Stimulated activated CD4-positive, alpha-beta T cell treated with anti-CD3 and anti-CD28 coated beads, Interleukin-12 subunit alpha, Interleukin-12 subunit beta, amount 100 ng/mL, for 4 hours (primary cell): ENCODE measurements at places on chromosomes 7 and 10.

GRCh38 chr10:75030371-75030770 is 81.1 kb upstream of the SAMD8 start:
- DNase-seq: no peak

DNA sequence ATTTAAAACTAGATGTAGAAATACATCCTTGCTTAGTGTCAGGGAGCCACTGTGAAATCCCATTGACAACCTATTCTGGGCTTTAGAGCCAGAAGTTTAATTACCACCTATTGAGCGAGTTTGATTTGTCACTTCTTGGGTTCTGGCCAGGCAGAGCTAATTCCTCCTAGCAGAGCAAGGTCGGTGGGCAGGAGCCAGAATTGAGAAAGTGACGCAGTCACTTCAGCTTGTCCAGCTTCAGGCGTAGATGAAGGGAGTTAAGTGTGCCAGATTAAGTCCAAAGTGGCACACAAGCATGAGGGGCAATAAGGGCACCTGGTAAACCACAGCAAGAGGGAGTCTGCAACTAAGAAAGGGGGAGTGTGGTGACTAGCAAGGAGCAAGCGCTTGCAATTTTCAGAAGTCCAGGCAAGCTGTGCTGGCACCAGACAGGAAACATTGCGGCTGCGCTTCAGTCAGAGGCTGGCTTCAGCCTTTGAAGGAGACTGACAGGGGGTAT is 119.4 kb downstream of the ST7 start:
- DNase-seq: no peak

GRCh38 chr7:42573881-42574672 is 337.1 kb upstream of the GLI3 start:
- no peak for DNase-seq

GRCh38 chr7:25083201-25083600 is 41.9 kb downstream of the CYCS start:
- DNase-seq: no peak

DNA sequence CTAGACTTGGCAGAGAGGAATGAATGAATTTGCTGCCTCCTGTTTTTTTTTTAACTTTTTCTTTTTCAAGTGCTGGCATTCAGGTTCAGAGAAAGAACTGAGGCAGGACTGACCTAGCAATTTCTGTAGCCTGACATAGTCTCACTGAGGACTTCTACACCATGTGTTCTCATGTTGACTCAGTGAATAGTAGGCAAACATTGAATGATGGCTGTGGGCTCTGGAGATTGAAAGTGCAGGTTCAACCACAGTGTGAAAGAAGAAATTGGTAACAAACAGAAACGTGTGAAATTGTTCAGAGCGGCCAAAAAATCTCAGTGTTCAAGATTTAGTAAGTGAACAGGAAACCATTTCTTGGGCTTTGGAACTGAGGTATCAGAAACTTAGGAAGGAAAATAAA is 322.4 kb upstream of the GHITM start:
- no peak for DNase-seq

DNA sequence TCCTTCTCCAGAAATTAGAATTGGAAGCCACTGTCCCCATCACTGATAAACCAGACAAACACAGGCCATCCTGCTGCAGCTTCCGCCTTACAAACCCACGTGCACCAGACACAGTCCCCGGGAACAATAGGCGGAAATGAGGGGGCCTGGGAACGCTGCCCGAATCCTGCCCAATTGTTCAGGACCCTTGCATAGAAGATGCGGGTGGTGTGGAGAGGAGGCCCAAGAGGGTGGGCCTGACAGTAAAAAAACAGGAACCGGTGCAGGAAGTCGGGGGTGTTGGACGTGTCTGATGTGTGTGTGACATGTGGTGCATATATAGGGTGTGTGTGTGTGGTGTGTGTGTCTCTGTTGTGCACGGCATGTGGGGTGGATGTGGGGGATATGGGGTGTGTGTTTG is 26.5 kb upstream of the CHST15 start:
- no peak for DNase-seq

DNA sequence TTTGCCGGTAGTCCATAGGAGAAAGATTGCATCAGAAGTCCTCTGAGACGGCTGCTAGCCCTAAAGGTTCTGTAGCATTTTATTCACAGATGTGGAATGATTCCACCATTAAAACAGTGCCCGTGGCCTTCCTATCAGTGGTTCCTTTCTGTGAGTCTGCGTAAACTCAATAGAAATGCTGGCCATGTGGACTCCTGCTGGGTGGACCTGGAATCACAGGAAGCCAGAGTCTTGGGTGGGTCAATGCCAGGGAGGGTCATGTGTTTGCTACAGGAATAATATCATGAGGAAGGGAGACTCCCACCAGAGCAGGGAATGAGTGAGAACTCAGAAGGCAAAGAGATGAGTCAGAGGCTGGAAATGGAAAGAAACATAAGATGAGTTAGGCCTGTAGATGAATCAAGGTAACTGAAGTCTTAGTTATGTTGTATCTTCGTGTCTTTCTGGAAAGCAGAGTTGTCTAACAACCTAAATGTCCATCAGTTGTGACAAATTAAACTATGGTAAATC is 410.4 kb upstream of the AUTS2 start:
- DNase-seq: no peak

DNA sequence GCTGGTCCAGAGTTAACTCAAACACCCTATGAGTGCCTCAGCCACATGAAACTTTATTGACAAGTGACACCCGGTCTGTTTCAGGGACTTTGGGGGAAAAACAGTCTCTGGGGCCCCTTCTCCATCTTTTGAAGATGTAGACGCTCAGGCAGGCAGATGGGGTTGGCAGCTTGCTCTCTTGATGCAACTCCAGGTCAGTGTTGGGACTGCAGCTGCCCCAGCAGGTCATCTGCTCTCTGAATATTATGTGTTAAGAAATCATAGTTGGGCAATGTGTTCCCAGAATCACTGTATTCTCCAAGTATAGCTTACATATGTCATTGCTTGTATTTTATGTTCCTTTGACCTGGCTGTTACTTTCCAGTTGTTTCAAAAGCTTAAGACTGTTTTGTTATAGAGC is 544.9 kb upstream of the MGMT start:
- DNase-seq: no peak

DNA sequence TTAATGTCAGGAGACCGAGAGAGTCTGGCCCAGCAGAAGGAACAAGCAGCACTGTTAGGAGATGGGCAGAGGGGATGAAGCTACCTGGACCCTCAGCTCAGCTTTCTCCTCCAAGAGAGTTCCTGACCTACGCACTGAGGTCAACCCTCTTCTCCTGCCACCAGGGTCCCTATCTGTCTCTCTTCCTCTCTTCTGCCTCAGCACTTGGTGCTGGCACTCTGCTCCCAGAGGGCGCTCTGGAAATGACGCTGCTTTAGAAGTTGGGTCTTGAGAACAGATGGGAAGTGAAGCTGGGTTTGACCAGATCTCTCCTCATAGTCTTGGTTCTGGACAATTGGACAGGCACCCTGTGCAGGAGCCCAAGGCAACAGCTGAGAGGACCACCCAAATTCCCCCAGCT is 216.0 kb upstream of the AGK start:
- DNase-seq: no peak

DNA sequence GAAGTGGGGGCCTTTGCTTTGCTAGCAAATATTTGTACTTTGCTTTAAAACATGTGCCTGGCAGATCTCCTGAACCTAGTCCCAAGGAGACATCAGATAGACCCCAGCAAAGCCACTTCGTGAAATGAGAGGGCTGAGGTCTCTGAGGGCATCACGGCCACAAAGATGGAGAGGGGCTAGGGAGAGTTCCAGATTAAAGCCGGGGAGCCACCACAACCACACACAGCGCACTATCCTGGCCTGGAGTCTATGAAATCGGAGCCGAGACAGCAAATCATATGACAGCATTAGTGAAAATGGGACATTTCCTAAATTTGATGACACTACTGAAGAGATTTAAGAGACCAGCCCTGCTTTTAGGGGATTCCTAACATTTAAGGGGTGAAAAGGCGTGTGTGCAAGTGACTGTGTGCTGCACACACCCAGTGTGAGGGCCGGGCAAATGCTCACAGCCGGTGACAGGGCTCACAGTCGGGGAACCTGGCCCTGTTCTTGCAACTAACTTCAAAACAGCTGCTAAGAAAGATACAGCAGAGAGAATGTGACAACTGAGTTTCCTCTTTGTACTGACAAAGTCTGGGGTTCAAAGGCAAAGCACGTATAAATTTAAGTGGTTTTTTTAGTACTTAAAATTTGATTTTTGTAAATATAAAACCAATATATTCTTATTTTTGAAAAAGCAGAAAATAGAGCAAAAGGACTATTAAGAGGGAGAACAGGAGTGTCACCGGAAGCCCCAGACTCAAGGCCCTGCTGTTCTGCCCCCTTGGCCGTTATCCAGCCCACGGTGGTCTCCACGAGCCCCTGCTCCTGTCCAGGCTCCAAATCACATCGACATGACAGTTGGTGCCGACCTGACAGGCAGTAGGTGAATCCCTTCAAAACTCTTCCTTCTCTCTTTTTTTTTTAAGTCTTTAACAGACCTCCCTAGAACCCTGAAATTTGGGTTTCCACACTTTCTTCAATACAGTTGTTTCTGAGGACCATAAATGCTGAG is 49.5 kb downstream of the VIPR2 start:
- no peak for DNase-seq

- DNase-seq: no peak
Measured at GRCh38 chr7:116687801-116688201, 15.8 kb downstream of the MET start.

GRCh38 chr10:30116041-30116491 is 56.7 kb upstream of the JCAD start:
- no peak for DNase-seq

DNA sequence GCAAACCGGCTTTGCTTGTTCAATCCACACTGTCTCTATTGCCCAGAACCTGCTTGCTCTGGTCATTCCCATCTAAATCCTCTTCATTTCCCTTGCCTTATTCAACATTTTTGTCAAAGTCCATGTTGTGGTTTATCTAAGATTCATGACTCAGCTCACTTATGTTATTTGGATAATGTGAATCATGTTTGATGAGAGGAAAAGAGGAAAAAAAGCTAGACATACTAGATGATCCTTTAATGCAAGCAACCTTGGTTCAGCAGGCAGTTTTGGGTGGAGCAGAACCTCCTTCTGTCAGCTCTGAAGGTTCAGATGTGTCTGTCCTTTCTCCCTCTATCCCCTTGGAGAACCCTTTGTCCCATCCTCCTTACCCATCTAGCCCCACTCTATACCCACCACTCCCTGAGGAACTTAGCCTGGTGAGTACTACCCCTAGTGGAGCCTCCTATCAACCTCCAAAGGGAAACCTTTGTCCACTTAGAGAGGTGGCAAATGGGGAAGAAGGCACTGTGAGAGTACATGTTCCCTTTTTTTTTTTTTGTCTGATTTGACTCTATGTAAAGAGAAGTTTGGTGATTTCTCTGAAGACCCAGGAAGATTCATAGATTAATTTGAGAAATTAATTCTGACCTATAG is 2.1 kb upstream of the SAMD9L start:
- no peak for DNase-seq

GRCh38 chr7:132469264-132469663 is 107.0 kb downstream of the PLXNA4 start:
- DNase-seq: no peak

GRCh38 chr10:8951440-8952089 is 897.1 kb downstream of the GATA3 start:
- DNase-seq: no peak

- peak; percentile 30 for DNase-seq
Measured at GRCh38 chr7:4809091-4809591, 33.7 kb downstream of the AP5Z1 start.

GRCh38 chr10:128026615-128027300 is 99.5 kb downstream of the MKI67 start:
- no peak for DNase-seq

DNA sequence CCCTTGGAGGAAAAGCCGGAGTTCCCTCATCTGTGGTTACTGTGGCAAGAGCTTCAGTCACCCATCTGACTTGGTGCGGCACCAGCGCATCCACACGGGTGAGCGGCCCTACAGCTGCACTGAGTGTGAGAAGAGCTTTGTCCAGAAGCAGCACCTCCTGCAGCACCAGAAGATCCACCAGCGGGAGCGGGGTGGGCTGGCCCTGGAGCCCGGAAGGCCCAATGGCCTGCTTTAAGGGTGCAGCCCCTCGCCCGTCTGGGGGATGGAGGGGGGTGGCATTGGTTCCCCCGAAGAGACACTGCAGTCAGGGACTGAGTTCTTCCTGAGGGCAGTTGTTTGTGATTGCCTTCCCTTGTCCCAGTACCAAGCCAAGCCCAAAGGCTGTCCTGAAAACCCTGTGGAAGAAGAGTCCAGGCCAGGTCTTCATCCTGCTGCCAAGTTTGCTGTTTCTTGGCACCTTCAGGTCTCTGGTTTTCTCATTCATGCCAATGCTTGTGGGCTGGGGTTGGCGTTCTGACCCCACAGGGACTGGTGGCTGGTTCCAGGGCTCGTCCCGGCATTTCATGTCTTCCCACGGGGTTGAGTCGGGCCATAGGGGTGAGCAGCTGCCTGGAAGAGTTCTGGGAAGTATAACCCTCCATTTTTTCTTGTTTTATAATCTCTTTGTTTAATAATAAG is 7.7 kb upstream of the ZNF783 start:
- no peak for DNase-seq

DNA sequence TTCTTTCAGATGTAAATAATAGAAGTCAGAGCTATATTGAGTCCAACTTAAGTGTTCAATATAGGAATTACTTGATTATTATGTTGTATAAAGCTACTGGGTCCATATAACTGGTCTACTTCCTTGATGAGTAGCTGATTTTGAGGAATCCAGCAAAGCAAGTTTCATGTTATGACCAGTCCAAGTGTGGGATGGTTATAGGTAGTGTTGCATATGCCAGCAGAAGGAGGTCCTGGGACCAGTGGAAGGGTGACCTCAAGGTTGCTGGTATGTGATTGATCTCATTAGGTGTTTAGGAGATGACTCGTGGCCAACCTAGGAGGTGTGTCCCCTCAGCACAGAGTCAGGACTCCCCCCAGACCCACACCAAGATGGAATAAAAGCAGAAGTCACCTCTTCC is 551.5 kb downstream of the KCNMA1 start:
- no peak for DNase-seq

DNA sequence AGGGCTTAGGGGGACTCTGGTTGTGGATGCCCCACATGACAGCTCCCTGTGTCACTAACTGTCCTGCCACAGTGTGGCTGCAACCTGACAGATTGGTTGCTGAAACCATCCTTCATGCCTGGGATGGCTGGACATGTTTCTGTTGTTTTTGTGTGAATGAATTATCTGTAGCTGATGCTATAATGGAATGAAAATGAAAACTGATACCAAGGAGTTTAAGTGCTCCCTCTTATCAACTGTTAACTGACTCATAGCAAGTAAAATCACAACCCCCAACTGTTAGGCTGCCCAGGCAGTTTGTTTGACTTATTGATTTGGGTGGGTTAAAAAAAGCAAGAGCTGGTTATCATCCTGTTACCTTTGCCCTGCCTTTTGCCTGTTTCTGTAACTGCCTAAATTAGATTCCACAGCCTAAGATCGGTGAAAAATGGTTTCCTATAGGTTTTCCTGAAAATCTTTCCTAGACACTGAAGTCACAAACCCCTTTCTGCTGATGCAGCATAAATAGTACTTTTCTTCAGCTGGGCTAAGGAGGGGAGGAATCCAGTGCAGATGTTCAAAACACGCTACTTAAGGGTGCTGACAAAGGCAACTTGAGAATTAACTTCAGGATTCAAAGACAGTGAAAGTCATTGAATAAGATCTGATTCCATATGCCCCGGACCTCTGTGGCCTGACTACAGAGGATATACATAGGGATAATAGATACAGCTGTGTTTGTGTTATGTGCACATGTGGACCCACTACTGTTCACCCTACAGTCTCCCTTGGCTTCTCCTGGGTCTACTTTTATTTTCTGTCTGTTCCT is 5.7 kb downstream of the FRAT2 start:
- DNase-seq: no peak
